ENCODE measurements at places on chromosomes 5 and 9. TPM values are rescaled to one million over a fixed set of nuclear protein-coding genes. Genes with fewer than 3 reads are reported as not detected.

- DNase-seq, result no peak
Measured at GRCh38 chr5:60163762-60164161, 270.2 kb upstream of the PDE4D start.

MYORG gene
- 0.17 TPM for polyA plus RNA-seq

MARCOL gene
- polyA plus RNA-seq, result not detected

DNA sequence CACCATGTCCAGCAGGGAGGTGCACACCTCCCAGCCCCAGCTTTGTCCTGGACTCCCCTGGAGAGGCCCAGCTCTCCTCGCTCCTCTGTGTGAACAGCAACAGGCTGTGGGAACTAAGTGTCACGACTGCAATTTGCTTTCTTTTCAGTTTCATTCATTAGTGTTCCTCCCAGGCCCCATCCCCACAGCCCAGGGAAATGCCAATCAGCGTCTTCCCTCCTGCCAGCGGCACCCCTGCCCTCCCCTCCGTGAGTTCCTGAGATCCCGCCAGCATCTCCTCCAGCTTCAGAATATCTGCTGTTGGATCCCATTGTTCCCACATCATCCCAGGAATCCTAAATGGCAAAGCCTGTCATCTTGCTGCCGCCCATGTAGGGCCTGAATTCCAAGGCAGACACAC, 13.1 kb upstream of the RPL26L1 start:
- DNase-seq, result no peak

ADGRV1 gene
- polyA plus RNA-seq, result not detected

DNA sequence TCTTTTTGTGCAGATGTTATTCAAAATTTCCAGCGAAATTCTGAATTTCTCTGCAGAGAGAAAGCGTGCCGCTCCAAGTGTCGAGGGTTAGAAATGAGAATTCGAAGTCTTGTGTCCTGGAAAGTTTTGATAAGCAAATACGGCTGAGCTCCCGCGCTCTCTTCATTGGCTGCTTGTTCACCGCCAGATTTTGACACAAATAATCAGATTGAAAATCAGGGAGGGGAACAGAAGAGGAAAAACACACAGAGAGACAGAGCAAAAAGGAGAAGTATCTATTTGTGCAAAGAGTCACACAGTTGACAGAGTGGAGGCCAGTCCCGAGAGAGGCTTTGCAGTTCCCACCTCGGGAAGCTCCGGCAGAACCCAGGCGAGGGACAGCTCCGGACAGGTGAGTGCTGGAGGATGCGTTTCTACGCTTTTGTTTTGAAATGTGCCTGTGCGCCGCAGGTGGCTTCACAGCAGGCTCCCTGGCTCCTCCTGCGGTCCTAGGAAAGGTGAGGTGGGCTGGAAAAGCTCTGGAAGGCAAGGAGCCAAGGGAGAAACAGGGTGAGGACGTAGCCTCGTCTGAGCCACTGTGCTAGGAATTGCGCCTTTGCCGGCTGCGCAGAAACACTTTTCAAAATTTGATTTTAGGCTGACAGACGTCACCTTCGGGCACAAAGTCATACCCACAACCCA, at the start of gene GFI1B:
GFI1B (plus strand) TSS at position 244 of the 681 bp plus-strand sequence. CDS start 7,985 bp downstream, outside the sequence.
- no peak for DNase-seq
